Activated gamma-delta T cell (primary cell): ENCODE measurements at places on chromosomes 6 and 20.

- DNase-seq, result no peak
Measured at GRCh38 chr6:169961772-169962561, 210.5 kb downstream of the ERMARD start.

- DNase-seq, result no peak
Measured at GRCh38 chr6:78614961-78615360, 252.4 kb upstream of the IRAK1BP1 start.

DNA sequence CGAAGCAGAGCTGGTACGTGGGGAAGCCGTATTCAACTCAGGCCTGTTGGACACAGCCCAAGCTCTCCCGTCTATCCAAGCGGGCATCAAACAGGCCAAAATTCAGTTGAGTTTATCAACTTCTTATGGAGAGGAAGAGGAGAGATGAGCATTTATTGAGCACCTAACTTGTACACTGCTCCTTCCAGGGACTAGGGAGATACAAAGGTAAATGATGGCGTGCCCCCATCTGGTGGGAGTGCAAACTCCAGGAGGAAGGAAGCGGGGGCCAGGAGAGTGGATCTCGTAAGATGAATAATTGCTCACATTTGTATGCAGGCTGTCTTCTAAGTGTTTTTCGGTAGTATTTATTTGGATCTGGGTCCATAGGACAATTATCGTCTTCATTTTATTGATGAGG lies 146.6 kb downstream of the SOBP start:
- no peak for DNase-seq

GRCh38 chr6:45850378-45851033 lies 165.2 kb downstream of the CLIC5 start:
- DNase-seq, result no peak

GRCh38 chr6:170360476-170360875 lies 53.9 kb downstream of the FAM120B start:
- no peak for DNase-seq

- DNase-seq, result no peak
Measured at GRCh38 chr6:4028051-4028450, 50.9 kb downstream of the FAM217A start.

DNA sequence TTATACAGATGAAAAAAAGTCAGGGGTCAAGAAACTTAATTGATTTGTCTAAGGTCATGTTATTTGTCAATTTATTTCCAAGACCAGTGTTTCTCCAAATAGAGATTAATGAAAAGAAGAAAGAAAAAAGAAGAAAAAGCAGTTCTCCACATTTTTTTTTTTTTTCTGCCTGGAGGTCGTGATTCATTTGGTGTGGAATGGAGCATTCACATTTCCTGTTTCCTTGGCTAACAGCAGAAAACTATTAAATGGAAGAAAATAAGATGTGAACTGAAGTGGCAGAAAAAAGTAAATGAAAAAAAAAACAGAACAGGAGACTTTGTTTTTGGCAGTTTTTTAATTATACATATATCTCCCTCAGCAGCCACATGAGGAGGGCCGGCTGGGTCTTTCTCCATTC lies 470.8 kb upstream of the ZNF337 start:
- no peak for DNase-seq

GRCh38 chr6:16375843-16376242 lies 137.5 kb downstream of the GMPR start:
- no peak for DNase-seq

DNA sequence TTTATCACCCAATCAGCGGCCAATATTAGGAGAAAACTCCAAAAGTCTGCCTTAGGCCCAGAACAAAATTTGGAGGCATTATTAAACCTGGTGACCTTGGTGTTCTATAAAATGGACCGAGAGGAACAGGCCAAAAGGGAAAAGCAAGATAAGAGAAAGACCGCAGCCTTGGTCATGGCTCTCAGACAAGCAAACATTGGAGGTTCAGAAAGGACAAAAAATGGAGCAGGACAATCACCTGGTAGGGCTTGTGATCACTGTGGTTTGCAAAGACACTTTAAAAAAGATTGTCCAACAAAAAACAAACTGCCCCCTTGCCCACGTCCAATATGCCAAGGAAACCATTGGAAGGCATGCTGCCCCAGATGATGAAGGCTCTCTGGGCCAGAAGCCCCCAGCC lies 31.2 kb downstream of the CEP85L start:
- DNase-seq, result no peak

DNA sequence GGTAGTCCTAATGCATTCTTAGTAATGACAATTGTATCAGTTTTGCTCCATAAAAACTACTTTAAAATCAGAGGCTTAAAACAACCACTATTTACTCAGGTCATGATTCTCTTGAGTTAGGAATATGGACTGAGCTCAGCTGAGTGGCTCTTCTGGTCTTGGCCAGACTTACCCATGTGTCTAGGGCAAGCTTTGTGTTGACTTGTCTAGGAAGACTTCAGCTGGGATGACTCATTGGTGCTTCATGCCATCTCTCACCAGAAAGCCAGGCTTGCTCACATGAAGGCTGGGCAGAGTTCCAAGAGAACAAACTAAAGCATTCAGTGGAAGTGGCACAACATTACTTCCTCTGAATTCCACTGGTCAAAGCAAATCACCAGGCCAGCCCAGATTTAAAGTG lies 155.3 kb downstream of the DHX35 start:
- DNase-seq, result no peak

DNA sequence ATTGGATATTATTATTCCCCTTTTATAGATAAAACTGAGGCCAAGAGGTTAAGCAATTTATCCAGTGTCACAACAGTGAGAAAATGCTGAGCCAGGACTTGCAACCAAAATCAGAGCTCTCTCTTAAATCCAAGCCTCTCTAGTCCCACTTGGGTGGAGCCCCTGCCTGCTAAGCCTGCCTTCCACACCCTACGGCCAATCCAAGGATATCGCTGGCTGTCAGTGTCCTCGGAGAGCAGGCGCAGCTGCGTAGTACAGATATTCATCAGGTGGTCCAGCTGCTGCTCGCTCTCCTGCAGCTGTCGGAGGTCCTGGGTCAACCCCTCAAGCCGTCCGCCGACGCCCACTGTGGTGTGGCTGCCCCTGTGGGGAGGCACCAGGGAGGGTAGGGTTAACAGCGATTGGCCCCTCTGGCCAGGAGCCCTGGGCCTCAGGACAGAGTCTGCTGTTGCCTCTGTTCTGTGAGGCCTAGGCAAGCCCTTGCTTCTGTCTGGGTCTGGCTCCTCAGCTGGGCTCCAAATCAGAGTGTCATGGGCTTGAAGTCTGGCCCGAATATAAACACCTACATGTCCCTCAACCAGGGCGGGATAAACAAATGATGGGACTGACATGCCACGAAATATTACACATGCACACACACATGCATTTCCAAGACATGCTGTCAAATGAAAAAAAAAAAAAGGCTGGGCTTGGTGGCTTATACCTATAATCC lies 3.9 kb upstream of the NECAB3 start:
- no peak for DNase-seq

- DNase-seq, result no peak
Measured at GRCh38 chr6:137734005-137734874, 132.8 kb upstream of the TNFAIP3 start.

GRCh38 chr20:14877301-14878028 lies 540.1 kb upstream of the FLRT3 start:
- DNase-seq, result no peak

- no peak for DNase-seq
Measured at GRCh38 chr20:25193843-25194242, 1.7 kb upstream of the ENTPD6 start.

GRCh38 chr6:82419132-82419581 lies 55.5 kb downstream of the TPBG start:
- no peak for DNase-seq

- no peak for DNase-seq
Measured at GRCh38 chr6:116176596-116176995, 50.7 kb upstream of the COL10A1 start.

DNA sequence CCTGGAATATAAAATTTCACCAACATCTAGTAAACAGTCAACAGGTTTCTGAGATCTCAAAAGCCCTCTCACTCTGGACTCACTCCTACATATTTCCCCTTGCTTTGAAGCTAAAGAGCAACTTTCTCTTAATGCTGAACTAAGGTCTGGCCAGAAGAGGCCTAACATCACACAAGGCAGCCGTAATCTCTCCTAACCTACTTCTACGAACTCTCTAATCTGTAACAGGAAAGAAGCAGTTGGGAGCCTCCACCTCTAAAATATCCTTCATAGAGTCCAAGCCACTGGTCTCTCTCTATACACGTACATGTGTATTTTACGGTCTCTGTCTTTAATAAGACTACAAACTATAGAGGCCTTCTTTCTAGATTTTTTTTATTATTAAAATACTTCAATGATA lies 72.0 kb downstream of the REV3L start:
- DNase-seq, result no peak

GRCh38 chr20:18533491-18533890 lies 25.8 kb downstream of the SEC23B start:
- no peak for DNase-seq

DNA sequence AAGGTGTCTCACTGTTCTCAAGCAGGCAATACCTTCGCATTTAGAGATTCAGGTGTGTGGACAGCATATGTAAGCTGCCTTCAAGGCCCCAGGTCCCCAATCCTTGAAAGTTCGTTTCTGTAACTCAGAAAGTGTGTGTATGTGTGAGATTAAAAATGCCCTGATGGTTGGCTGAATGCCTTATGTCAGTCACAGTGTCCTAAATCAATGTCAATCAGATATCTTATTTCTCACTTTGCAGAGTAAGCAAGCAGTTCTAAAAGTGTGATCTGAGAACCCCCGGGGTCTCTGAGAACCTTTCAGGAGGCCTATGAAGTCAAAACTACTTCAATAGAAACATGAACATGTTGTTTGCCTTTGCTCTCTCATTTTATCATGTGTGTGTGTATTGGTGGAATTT lies 123.2 kb upstream of the NUP153 start:
- DNase-seq, result no peak

DNA sequence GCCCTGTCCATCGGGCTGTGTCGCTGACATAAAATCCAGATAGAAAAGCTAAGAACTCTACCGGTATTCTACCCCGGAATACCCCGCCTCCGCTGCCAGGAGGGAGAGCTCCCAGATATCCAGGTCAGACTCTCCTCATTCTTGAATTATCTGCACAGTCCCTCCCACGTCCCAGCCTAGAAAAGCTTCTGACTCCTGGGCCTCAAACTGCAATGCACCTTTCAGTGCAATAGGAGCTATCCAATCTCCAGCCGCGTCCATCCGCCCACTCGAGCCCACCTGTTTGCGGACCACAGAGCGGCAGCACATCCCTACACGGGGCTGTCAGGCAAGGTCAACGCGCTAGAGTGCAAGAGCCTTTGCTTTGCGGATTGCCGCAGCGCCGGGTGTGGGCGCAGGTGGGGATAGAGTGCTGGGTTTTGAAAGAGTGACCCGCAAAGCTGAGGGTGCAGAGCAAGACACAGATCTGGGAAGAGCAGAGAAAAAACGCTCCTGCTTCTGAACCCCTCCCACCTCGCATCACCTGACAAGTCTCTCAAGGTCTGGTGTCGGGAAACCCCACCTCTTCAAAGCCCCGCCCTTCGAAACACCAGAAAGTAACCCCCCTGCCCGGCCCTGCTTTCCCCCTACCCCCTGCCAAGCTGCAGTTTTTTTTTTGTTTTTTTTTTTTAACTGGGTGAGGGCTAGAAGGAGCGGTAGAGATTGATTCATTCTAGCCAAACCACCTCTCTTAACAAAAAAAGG lies 1.3 kb downstream of the TAPBP start:
- peak; percentile 23 for DNase-seq

DNA sequence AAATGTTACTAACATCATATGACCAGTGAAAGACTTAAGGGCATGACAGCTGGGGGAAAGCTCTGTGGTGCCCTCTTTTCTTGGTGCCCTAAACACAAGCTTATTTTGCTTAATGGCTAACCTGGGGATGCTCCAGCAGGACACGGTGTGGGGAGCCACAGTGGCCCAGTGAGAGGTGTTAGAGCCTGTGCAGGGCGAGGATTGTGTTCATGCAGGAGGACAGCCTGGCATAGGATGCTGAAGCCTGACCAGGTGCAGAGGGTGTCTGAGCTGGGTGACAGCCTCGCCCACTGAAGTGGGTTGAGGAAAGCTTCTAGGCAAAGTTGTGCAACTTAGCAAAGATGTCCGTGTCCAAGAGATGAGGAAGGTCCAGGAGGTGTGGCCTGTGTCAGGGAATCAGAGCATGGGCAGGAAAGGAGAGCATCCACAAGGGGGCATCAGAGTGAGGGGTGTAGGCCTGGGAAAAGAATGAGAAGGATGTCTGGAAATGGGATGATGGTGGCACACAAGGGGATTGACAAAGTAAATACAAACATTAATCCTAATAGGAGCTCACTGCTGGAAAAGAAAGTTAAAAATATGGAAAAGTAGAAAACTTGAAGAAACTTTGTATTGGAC lies 33.9 kb downstream of the SLC17A4 start:
- DNase-seq, result no peak

DNA sequence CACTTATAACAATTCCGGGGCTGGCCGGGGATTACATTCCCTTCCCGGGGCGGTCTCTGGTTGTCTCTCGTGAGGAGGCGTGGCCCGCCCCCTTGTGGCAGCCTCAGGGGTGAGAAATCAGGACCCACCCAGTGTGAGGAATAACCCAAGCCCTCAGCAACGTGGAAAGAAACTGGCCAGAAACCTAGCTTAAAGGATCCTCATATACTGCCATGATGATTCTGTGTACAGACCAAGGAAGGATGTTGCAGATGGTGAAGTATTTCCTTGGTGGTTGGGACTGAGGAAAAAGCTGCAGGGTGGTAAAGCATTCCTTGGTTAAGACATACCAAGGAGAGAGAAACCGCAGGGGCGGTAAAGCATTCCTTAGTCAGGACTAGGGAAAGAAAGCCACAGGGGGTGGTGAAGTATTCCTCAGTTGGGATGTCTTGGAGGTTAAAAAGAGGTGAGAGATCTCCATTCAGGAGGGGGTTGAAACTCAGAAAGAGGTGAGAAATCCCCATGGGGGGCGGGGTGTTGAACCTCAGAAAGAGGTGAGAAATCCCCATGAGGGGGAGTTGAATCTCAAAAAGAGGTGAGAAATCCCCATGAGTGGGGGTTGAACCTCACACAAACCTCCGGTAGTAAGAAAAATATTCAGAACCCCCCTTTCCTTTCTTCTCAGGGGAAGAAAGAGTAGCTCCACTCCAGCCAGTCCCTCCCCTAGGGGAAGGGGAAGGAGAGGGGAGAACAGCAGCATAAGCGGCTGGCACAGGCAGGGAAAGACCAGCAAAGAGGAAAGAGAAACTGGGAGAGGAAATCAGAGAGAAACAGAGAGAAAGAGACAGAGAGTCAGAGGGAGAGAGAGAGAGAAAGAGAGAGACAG lies 238.1 kb downstream of the RNGTT start:
- DNase-seq, result no peak

DNA sequence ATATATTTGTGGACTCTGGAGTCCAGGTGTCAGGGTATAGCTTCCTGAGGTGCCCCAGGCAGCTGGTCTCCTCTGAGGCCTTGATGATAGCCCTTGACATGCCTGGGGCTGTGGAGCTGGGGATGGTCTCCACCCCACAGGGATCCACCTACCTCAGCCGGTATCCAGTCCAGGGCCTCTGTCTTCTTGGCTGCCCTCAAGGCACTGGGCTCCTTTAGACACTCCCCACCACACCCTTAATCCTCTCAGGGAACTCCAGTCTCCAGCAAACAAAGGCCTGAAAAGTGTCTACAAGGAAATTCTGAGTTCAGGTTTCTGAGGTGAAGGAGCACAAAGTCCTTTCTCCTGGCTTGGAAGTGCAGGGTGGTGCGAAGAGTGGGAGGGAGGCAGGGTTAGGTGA lies 44.6 kb upstream of the DDR1 start:
- no peak for DNase-seq

GRCh38 chr6:56642366-56643261 lies at the start of gene DST:
TSS of gene DST (minus strand) at chr6:56642889.
- no peak for DNase-seq

- DNase-seq, result no peak
Measured at GRCh38 chr20:33009214-33010132, 2.0 kb downstream of the BPIFB2 start.
